ENCODE measurements at places on chromosomes 11 and 22.

DNA sequence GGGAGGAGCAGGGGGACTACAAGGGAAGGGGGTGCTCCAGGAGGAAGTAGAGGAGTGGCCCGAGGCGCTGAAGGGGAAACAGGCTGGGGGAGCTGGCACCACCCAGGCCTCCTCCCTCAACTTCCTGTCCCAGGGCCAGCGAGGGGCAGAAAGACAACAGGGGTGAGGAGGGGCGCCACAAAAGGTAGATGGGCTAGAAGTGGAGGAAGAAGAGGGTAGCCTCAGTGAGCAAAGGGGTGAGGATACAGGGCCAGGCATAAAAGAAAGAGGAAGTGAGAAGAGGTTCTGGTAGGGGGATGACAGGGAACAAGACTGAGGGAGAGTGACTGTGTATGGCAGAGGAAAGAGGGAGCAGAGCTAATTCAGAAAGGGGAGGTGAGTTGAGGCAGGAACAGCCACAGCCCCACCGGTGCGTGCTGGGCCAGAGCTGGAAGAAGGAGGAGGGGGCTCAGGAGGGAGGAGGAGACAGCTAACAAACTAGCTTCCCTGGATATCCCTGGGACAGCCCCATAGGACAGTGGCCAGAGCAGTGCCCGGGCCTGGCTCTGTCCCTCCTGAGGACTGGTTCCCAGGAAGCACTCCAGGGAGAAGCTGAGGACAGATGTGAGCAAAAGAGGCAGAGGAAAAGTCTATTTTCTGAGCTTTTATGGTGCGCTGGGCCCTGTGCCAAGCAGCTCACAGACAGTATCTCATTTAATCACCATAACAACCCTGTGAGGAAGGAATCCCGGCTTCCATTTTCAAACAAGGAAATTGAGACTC lies 8.5 kb downstream of the DCHS1 start:
- no peak for DNase-seq

DNA sequence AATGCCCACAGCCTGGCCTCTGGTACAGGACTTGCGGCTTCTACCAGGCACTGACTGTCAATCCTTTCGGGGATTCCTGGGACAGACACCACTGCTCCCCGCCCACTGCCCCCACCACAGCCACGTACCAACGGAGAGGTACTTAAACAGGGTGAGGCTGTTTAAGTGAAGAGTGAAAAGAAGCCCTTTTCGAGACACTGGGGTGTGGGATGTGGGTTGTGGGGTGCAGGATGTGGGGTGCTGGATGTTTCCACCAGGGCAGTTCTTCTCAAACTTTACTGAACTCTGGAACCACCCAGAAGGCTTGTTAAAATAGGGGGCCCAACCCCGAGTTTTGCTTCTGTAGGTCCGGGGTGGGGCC lies 34.2 kb upstream of the PRR5 start:
- DNase-seq, result peak; percentile 70

DNA sequence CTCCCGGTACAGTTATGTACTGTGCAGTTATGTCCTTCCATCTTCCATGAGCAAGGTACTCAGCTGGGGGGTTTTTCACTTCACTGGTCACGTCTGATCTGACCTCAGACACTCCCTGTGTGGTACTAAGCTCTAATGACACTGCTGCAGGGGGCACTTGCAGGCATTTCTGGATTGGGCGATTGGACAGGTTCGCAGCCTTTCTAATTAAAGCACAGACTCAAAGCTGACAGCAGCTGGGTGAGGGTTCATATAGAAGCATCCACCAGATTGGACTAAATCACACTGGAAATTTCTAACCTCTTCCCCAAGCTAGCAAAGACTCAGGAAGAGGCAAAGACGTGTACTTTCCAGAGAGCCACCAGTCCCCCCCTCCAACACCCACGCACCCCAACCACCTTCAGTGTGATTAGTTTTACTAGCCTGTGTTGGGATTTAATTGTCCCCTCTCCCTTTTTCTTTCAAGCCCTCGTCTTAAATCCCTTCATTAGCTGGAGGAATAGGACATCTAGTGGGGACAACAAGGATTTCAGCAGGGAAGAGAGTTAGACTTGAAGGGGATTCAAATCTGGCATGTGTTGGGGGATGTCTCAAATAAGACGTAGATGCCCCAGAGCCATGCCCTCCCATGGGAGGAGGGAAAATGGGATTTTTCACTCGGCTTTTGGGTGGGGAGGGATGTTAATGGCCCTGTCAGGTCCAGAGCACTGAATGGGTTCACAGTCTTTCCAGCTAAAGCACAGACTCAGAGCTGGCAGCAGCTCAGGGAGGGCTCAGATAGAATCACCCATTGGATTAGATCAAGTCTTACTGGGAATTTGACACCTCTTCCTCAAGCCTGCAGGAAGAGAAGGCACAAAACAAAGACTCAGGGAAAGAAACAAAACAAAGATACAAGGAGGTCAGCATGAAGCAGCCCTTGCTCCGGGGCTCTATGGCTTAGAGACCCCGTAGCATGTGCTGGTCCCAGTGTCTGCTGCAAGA lies 10.9 kb downstream of the INS start:
- DNase-seq, result no peak

DNA sequence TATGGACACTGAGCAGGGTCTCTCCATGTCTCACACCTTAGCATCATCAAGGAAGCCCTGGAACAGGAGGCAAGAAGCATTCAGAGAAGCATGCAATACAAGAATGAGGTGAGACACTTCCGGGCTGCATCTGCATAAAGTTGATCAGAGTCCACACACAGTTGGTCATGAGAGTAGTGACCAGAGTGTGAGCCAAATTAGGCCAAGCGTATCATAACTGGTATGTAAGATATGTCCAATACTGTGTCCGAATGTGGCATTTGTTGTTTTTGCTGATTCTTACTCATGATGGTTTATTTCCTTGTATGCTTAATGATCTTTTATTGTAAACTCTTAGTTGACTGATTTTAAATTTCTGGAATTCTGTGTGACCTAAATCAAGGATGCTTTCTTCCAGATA lies 315.7 kb downstream of the INSC start:
- DNase-seq, result no peak

GRCh38 chr11:1473011-1473628 lies 13.5 kb downstream of the MOB2 start:
- DNase-seq, result no peak

- DNase-seq, result no peak
Observed at GRCh38 chr11:126362879-126363655, 7.6 kb downstream of the ST3GAL4 start.

DNA sequence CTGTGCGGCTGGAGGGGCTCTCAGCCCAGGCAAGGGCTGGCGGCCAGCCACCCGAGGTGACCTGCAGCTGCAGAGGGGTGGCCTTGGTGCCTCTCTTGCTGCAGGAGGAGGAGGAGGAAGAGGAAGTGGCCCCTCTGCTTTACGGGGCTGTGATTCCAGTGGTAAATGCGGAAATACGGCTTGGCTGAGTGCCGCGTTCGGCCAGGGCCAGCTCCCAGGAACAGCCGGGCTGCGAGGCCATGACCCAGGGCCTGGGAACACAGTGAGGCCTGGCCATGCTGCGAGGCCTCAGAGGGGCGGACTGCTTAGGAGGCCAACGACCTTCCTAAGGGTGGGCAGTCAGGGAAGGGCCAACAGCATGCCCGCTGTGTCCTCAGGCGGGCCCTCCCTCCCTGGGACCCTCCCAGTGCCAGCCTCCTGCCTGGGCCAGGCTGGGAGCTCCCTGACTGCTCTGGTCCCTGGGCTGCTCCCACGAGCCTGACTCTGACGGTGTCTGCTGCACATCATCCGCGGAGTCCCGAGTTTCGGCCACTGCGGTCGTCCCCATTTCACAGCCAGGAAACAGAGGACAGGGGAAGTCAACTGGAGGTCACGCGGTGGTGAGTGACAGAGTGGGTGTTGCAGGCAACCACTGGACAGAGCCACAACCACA lies 20.8 kb upstream of the PPARA start:
- no peak for DNase-seq

DNA sequence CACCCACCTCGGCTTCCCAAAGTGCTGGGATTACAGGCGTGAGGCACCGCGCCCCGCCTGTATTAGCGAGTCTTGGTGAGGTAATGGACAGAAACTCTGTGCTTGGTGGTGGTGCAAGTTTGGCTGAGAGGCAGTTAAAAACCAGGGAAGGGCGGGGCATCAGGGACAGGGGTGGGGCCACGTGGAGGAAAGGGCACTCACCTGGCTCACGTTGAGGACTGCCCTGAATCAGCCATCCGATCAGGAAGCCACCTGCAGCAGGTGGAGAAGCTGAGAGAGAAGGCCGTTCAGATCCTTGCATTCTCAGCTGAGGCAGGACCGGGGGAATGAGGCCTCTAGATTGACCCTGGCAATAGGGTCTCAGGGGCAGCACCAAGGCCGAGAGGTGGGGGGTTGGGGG lies 12.1 kb upstream of the CHRM1 start:
- no peak for DNase-seq

DNA sequence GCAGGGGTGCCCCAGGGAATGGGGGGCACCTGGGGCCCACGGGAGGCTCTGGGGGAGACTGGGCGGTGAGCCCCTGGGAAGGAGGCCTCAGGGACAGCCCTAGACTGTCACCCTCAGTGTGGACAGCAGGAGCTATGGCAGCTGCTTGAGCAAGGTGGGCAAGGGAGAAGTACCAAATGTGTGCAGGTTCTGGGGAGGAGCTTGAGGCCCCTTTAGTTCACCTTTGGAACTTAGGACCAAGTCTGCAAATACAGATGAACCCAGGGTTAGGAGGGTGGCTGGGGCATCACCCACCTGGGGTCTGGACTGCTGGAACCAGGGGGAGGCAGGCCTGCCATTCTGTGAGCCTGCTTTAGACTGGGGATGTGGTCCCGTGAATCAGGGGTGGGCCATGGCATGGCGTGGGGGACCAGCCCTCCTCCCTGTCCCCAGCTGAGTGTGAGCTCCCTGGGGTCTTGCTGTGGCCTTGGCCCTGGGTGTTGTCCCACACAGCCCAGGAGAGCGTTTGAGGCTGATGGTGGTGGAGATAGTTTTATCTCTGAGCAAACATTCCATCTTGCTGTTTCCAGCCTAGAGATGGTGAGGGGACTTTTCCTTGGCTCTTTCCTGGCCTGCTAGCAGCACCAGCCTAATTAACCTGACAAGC lies 122.3 kb downstream of the KCNQ1 start:
- DNase-seq, result no peak

GRCh38 chr11:9330387-9331384 lies 16.3 kb upstream of the TMEM41B start:
- no peak for DNase-seq

GRCh38 chr11:2787816-2788167 lies 88.0 kb upstream of the KCNQ1OT1 start:
- DNase-seq, result no peak

- no peak for DNase-seq
Observed at GRCh38 chr22:47340851-47341436, 578.5 kb downstream of the TBC1D22A start.

DNA sequence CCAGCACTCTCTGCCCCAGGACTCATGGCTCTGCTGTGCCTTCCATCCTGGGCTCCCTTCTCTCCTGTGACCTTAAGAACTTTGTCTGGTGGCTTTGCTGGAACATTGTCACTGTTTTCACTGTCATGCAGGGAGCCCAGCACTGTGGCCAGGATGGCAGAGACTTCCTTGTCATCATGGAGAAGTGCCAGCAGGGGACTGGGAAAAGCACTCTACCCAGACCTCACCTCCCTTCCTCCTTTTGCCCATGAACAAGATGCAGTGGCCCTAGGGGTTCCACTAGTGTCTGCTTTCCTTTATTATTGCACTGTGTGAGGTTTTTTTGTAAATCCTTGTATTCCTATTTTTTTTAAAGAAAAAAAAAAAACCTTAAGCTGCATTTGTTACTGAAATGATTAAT lies 2.9 kb upstream of the TTC36 start:
- no peak for DNase-seq

DNA sequence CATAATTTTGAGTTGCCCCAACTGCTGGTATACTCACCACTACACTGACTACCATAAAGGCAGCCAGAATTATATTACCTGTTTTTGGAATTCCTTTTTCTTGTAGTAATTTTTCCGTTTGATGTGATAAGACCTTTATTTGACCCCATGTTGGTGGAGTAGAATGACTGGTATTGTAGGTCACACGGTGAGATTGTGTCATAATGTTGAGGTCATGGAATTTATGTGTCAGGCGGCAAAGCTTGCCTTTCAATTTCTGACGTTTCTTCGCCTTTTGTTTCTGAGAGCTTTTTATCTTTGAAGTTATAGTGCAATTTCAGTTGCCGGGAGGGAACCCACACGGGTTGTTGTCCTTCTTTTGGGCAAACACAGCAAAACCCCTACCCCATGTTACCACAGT lies 13.0 kb downstream of the OR52K1 start:
- no peak for DNase-seq

DNA sequence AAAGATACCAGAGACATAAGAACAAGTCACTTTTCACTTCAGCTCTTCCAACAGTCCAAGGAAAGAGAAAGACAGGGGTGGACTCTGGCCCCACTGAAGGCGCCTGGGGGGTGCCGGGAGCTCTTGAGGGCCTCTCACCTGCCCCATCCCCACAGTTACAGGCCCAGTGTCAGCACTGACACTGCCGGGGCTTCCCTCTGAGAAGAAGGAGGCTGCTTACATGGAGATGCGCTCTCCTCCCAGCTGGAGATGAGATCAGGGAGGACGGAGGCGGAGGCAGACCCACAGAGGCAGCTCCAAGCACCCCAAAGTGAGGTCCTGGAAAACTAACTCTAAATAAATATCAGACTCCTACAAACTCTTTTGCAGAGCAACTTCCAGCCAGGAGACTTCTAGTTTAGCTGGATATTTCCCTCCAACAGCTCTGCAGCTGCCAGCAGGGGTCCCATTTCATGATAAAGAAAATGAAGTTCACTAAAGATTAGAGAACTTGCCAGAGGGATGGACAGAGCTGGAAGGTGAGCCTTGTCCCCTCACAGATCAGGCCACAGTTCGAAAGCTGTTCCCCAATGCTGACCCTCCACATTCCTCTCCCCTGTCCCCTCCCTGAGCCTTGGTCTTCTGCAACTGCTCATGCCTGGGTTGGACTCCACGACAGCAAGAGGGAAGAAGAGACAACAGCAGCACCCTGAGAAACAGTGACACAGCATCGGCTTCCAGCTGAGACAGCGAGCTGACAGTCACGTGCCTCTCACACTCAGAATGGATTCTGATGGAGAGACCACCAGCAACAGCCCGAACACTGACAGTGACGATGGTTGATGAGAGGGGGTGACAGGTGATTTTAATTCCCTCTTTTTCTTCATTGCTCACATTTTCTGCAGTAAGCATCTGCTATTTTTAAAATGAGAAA lies 5.8 kb downstream of the CARS1 start:
- no peak for DNase-seq

DNA sequence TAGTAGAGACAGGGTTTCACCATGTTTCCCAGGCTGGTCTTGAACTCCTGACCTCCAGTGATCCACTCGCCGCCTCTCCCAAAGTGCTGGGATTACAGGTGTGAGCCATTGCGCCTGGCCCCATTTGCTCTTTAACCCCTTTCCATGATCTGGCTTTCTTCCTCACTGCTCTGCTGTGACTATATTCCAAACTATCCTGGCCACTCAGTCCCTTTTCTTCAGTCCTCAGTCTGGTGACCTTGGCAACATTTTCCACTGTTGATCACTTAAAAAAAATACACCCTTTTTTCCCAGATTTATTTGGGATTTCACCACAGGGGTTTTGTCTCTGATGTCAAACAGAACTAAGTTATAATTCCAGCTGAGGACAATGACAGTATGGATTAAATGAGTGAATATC lies 24.5 kb downstream of the MMP20 start:
- DNase-seq, result no peak

All from activated gamma-delta T cell (primary cell).